ENCODE measurements at places on chromosomes 4 and X. TPM values are rescaled to one million over a fixed set of nuclear protein-coding genes. Genes with fewer than 3 reads are reported as not detected.

RRH gene
- 0.10 TPM for polyA plus RNA-seq

ARHGAP10 gene
- polyA plus RNA-seq = 11.4 TPM

SH3RF1 gene
- 6.6 TPM for polyA plus RNA-seq

MAGEB5 gene
- polyA plus RNA-seq = not detected

CXCL11 gene
- 0.10 TPM for polyA plus RNA-seq

NIPAL1 gene
- 0.76 TPM for polyA plus RNA-seq

NSUN7 gene
- 7.1 TPM for polyA plus RNA-seq

POU4F2 gene
- polyA plus RNA-seq = not detected

PNMA6F gene
- not detected for polyA plus RNA-seq

GRCh38 chr4:23005691-23006090, 313.0 kb downstream of the GBA3 start:
- no peaks in the 10 kb centered on the region for H3K27me3 ChIP-seq
- DNase-seq = no peak
- H3K4me1 ChIP-seq = no peaks in the 10 kb centered on the region
- no peak overlapping the region for H3K4me3 ChIP-seq
- H3K36me3 ChIP-seq = no peaks in the 10 kb centered on the region

DNA sequence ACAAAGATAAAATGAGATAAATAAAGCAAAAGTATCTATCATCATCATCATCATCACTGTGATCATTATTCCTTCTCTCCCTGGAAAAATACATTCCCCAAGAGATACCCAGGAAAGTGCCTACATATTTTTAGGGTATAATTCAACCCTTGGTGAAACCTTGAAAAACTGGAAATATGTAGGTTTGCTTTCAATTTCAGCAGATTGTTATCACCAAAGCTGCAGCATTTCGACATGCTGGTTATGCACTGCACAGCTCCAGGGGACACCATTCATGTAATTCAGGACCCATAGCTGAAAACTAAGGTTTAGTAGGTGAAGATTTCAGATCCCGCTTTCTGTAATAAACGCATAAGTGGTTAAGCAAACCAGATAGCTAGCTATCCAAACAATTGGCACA, 28.4 kb upstream of the FBXW7 start:
- no peak overlapping the region for H3K4me3 ChIP-seq
- peaks cover 3% of the 10 kb centered on the region for H3K27me3 ChIP-seq
- no peak overlapping the region for H3K27ac ChIP-seq
- no peaks in the 10 kb centered on the region for H3K4me1 ChIP-seq
- peak; percentile 14 for DNase-seq

DNA sequence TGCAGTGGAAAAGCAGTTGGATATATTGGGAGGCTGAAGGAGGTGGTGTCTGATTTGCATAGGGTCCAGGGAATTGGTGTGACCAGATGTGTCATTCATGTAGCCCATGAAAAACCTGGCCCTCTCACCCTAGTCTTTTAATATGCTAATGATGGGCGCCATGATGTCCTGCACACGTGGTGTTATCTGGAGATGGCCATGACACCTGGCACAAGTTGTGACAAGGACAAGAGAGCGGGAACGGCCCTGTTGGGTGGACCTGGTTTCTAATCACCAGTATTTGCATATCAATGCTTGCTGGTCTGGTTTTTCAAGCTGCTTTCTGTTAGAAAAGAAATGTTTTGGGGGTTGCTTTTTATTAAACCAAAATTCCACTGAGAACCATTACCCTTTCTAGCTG, 87.4 kb downstream of the ZXDA start:
- no peak for DNase-seq
- H3K4me3 ChIP-seq = no peak overlapping the region
- no peak overlapping the region for H3K27ac ChIP-seq
- no peaks in the 10 kb centered on the region for H3K4me1 ChIP-seq
- H3K36me3 ChIP-seq = no peaks in the 10 kb centered on the region
- no peaks in the 10 kb centered on the region for H3K27me3 ChIP-seq

DNA sequence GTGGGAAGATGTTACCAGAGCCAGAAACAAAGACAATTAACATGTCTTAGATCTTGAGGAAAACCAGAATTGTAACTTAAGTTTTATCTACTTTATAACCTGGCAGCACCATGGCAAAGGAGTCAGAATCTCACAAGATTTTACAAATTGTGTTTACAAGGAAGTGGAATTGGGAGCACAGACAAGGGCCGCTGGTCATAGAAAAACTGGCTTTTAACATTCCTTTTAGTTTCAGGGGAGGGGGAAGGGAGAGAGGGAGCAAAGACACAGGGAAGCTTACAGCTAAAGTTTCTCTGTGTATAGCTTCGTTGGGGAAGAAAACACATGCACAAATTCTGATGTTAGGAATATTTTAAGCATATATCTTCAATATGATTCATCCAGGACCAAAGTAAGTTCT, 10.3 kb upstream of the UGT2B11 start:
- H3K4me1 ChIP-seq = no peaks in the 10 kb centered on the region
- DNase-seq = peak; percentile 8
- H3K27me3 ChIP-seq = no peaks in the 10 kb centered on the region
- no peaks in the 10 kb centered on the region for H3K36me3 ChIP-seq
- no peak overlapping the region for H3K4me3 ChIP-seq
- no peak overlapping the region for H3K27ac ChIP-seq

- DNase-seq = no peak
- no peaks in the 10 kb centered on the region for H3K36me3 ChIP-seq
- H3K4me1 ChIP-seq = no peaks in the 10 kb centered on the region
Observed at GRCh38 chr4:172900900-172901299, 267.7 kb upstream of the GALNT7 start.

- no peak overlapping the region for H3K27ac ChIP-seq
- DNase-seq = no peak
- no peaks in the 10 kb centered on the region for H3K4me1 ChIP-seq
- H3K27me3 ChIP-seq = no peaks in the 10 kb centered on the region
- no peaks in the 10 kb centered on the region for H3K36me3 ChIP-seq
Observed at GRCh38 chr4:105858466-105859040, 36.7 kb upstream of the NPNT start.

DNA sequence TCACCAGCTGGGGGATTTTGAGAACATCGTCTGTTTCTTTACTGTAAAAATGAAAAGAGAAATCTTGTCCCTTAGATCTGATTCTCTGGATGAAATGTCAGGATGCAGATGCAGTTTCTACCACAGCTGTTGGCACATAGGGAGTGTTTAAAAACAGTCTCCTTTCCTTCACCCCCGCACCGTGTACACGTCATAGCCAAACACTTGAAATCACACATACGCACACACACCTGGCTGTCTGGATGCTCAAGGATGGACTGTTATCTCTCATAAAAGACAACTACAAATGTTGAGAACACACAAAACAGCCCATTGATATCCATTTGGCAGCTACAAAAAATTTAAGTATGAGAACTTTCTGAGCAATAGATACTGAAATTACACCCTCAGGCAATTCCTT, 275.8 kb upstream of the CLNK start:
- no peak overlapping the region for H3K27ac ChIP-seq
- H3K27me3 ChIP-seq = no peaks in the 10 kb centered on the region
- no peaks in the 10 kb centered on the region for H3K4me1 ChIP-seq

GRCh38 chr4:81509191-81509590, 37.5 kb upstream of the RASGEF1B start:
- DNase-seq = no peak
- H3K4me1 ChIP-seq = peaks cover 7% of the 10 kb centered on the region
- H3K27ac ChIP-seq = peak overlapping the region; percentile 73
- H3K4me3 ChIP-seq = no peak overlapping the region
- H3K36me3 ChIP-seq = no peaks in the 10 kb centered on the region

DNA sequence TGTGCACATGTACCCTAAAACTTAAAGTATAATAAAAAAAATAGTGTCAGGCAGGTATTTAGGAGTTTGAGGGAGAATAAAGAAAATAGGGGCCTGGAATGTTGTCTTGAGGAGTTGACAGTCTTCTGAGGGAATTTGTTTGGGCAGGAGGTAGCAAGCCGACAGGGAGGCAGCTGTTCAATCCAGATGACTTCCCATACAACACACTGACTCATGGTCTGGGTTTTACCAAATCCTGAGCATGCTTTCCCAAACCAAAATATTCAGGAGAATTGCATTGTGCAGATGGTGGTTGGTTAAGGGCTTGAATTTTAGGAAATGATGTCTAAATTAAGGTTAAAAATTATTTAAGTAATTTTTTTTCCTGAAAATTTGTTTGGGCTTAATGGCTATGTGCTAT, 430.0 kb downstream of the INPP4B start:
- no peak overlapping the region for H3K4me3 ChIP-seq
- H3K4me1 ChIP-seq = peaks cover 7% of the 10 kb centered on the region
- DNase-seq = no peak
- no peaks in the 10 kb centered on the region for H3K27me3 ChIP-seq
- no peak overlapping the region for H3K27ac ChIP-seq
- H3K36me3 ChIP-seq = no peaks in the 10 kb centered on the region

DNA sequence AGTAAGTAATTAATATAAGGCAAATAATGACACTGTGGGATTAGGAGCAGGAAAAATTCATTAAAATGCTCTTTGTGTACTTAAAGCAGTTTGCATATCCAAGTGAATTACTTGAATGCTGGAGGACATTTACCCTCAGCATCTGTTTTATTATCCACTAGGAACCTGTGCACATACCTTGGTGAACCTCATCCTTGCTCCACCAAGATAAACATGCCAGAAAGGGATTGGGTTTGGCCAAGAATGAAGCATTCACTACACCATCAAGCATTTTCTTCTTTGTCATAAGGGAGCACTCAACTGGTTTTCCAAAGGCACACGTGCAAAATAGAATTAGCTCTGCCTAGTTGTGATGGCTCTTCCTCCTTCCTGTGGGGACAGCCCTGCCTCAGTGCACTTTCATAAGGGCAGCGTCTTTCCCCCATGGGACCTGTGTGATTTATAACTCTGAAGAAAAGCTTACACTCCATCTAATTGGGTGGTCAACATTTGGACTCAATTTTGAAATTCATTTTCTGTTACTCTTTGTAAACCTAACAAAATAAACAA, 291.7 kb downstream of the USP46 start:
- H3K36me3 ChIP-seq = no peaks in the 10 kb centered on the region
- no peak for DNase-seq
- H3K27ac ChIP-seq = no peak overlapping the region
- H3K4me3 ChIP-seq = no peak overlapping the region
- no peaks in the 10 kb centered on the region for H3K27me3 ChIP-seq
- H3K4me1 ChIP-seq = no peaks in the 10 kb centered on the region

GRCh38 chr4:508675-509638, 9.9 kb downstream of the PIGG start:
- H3K27ac ChIP-seq = no peak overlapping the region
- no peaks in the 10 kb centered on the region for H3K4me1 ChIP-seq
- DNase-seq = no peak
- no peaks in the 10 kb centered on the region for H3K27me3 ChIP-seq
- H3K4me3 ChIP-seq = no peak overlapping the region

GRCh38 chr4:180423712-180424057, 1819.5 kb upstream of the TENM3 start:
- no peak for DNase-seq
- H3K4me3 ChIP-seq = no peak overlapping the region
- no peaks in the 10 kb centered on the region for H3K36me3 ChIP-seq
- H3K27ac ChIP-seq = no peak overlapping the region
- H3K27me3 ChIP-seq = no peaks in the 10 kb centered on the region
- H3K4me1 ChIP-seq = no peaks in the 10 kb centered on the region

- no peaks in the 10 kb centered on the region for H3K36me3 ChIP-seq
- no peak overlapping the region for H3K27ac ChIP-seq
- no peaks in the 10 kb centered on the region for H3K4me1 ChIP-seq
- no peaks in the 10 kb centered on the region for H3K27me3 ChIP-seq
- H3K4me3 ChIP-seq = no peak overlapping the region
Observed at GRCh38 chr4:73396993-73397972, 6.8 kb upstream of the ALB start.

DNA sequence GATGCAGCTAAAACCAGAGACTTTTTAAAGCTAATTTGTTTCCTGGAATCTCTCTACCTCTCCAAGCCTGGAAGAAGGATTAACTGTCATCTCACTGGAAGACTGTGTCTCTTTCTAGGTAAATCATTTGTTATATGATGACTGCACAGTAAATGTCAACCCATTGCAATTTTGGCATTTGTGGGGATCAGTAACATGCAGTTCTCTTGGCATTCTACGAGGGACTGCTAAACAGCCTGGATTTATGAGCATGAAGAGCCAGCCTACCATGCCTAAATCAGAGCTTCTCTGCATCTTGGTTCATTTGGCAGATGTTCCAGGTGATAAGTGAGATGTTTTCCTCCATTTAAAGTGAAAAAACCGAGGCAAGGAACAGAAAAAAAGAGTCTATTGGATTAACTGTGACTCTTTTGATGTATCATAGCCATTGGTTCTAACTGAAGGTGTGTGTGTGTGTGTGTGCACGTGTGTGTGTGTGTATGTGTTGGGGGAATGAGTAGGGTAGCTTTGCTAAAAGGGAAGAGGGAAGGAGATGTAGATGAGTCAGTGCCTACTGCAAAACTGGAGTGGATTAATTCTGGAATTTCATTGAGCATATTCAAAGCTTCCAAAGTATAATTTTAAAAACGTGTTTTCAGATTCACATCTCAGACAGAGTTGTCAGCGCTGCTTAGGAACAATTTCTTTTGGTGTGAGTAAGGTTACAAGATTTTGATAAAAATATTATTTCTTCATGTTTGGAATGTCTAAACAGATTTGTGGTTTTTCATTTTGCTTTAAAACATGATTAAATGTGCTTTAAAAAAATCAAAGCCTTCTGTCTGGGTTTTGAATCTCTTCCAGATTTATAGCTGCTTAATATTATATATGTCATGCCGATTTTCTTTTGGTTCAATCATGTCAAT, 123.2 kb upstream of the LNX1 start:
- H3K36me3 ChIP-seq = no peaks in the 10 kb centered on the region
- no peak overlapping the region for H3K4me3 ChIP-seq
- no peaks in the 10 kb centered on the region for H3K27me3 ChIP-seq
- no peak for DNase-seq
- no peak overlapping the region for H3K27ac ChIP-seq

- peaks cover 20% of the 10 kb centered on the region for H3K27me3 ChIP-seq
- H3K36me3 ChIP-seq = no peaks in the 10 kb centered on the region
- no peaks in the 10 kb centered on the region for H3K4me1 ChIP-seq
- no peak for DNase-seq
- no peak overlapping the region for H3K27ac ChIP-seq
Observed at GRCh38 chrX:9050331-9050730, 16.4 kb upstream of the FAM9B start.

GRCh38 chrX:133749370-133749769, 236.0 kb downstream of the GPC3 start:
- DNase-seq = peak; percentile 20
- H3K4me3 ChIP-seq = no peak overlapping the region
- peaks cover 5% of the 10 kb centered on the region for H3K36me3 ChIP-seq
- no peak overlapping the region for H3K27ac ChIP-seq
- H3K27me3 ChIP-seq = no peaks in the 10 kb centered on the region

DNA sequence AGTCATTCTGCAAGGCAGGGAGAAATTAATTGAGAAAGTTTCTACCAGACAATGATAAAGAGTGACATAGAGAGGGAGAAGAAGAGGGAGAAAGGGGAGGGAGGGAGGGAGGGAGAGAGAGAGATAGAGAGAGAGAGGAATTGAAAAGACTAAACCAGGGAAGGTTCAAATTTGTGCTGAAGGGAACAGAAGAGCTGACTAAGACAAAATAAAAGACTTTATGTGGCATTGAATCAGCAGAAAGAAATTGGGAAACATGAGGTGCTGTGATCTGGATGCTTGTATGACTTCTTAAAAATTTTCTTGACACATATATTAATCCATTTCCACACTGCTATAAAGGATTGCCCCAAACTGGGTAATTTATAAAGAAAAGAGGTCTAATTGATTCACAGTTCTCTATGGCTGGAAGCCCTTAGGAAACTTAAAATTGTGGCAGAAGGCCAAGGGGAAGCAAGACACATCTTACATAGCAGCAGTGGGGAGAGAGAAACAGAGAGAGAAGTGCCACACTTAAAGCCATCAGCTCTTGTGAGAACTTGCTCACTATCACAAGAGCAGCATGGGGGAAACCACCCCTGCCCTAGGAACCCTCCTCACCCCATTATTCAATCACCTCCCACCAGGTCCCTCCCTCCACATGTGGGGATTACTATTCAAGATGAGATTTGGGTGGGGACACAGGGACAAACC, 13.5 kb upstream of the CXCL6 start:
- H3K4me1 ChIP-seq = no peaks in the 10 kb centered on the region
- H3K36me3 ChIP-seq = no peaks in the 10 kb centered on the region
- H3K27me3 ChIP-seq = no peaks in the 10 kb centered on the region
